Keratinocyte (primary cell): ENCODE measurements at places on chromosomes 13 and 19. TPM values are rescaled to one million over a fixed set of nuclear protein-coding genes. Genes with fewer than 3 reads are reported as not detected.

- peak; percentile 7 for DNase-seq
These were observed 340.2 kb downstream of the DIAPH3 start for GRCh38 chr13:59823486-59823885.

- no peak for DNase-seq
These were observed 820.5 kb upstream of the ATXN8OS start for GRCh38 chr13:69287050-69287698.

DNA sequence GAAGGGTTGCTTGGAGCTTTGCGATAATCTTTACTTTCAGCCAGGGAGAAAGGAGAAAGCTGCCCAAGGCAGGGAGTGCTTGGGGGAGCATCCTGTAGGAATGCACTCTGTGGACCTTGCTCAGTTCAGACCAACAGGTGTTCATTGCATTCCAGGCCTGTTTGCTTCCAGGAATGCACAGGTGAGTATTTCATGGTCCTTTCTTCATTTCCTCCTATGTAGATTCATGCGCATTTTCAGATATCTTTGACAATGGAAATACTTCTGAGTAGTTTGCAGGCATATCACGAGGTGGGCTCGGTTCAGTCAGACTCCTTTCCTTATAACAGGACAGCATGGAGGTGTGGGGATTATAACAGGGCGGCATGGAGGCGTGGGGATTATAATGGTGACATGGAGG is 254.8 kb downstream of the FGF9 start:
- no peak for DNase-seq

GPR12 gene
- polyA plus RNA-seq, result 0.04 TPM in 1 of 3 replicates, not detected in the others

GRCh38 chr13:109900741-109901140 is 114.4 kb upstream of the IRS2 start:
- no peak for DNase-seq

GRCh38 chr19:4295972-4296771 is 6.0 kb downstream of the TMIGD2 start:
- DNase-seq, result no peak

- no peak for DNase-seq
These were observed 50.0 kb downstream of the TNFRSF19 start for GRCh38 chr13:23620211-23620610.

- no peak for DNase-seq
These were observed 1.1 kb upstream of the ACP5 start for GRCh38 chr19:11578258-11579142.

DNA sequence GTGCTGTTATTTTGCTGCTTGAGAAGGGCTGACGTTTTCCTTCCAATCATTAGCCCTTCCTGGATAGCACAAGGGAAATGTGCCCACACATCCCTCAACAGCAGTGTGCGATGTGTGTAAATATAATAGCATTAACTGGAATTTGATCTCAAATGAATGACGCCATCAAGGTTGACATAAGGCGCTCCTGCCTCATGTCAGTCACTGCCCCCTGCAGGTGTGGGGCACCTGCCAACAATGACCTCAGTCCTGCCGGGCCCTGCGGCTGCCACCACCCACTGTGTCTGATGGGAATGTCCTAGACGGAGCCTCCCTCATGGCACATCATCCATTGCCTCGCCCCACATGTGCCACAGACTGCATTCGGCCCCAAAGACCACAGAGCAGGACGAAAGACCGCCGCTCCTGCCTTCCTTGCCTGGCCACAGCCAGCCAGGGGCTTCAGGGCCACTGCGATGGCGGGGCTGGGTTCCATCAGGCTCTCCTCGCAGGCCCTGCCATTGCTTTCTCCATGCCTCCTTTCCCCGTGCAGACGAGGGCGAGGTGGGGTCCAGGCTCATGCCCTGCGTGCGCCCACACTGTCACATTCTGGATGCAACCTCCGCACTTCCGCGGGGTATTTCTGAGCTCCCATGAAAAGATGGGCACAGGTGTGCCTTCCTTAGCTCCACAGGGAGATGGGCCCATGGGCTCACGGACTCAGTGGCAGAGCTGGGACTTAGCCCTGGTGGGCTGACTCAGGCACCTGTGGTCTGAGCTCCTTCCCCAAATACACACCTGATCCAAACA is 146.7 kb downstream of the SOX1 start:
- no peak for DNase-seq

MATK gene
- 0.05 to 0.27 TPM (median 0.16 TPM) in 3 replicates for polyA plus RNA-seq

COX6B2 gene
- 1.4 to 6.5 TPM (median 1.7 TPM) in 3 replicates for polyA plus RNA-seq

RUBCNL gene
- polyA plus RNA-seq, result 0.05 to 0.16 TPM (median 0.12 TPM) in 3 replicates

DNA sequence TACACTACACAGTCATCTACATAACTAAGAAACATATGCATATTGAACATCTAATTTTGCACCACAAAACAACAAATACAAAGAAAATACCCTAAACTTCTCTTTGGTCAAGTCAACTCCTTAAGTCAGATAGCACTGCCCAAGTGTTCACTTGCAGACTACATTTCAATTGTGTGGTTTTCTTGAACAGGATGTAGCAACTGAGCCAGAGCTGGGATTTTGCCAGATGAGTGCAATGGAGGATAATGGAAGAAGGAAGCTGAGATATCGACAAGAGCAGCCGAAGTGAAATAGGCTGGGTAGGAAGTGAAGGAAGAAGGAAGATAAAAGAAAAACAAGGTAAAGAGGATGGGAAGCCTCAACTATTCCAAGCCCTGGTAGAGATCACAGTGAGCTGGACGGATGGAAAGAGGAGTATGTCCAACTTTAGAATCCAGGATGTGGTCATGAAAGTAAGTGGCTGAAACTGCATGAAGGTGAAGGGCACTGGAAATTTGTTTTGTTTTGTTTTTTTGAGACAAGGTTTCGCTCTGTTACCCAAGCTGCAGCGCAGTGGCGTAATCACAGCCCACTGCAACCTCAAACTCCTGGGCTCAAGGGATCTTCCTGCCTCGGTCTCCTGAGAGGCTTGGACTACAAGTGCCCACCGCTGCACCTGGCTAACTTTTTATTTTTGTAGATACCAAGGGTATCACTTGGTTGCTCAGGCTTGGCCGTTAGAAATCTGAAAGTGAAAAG is 15.0 kb downstream of the NUFIP1 start:
- DNase-seq, result no peak

GRCh38 chr19:41351339-41352245 is 2.1 kb downstream of the TGFB1 start:
- no peak for DNase-seq

GRCh38 chr13:97257228-97257755 is 35.2 kb downstream of the MBNL2 start:
- no peak for DNase-seq
